ENCODE measurements at places on chromosomes 5 and 9. TPM values are rescaled to one million over a fixed set of nuclear protein-coding genes. Genes with fewer than 3 reads are reported as not detected.

GRCh38 chr5:98791898-98792580, 18.6 kb downstream of the RGMB start:
- peaks cover 37% of the 10 kb centered on the region for H3K36me3 ChIP-seq
- DNase-seq = no peak
- H3K27me3 ChIP-seq = no peaks in the 10 kb centered on the region
- peaks cover 11% of the 10 kb centered on the region for H3K4me1 ChIP-seq

- H3K27ac ChIP-seq = peak overlapping the region; percentile 94
- H3K4me1 ChIP-seq = peaks cover 18% of the 10 kb centered on the region
- H3K4me3 ChIP-seq = peak overlapping the region; percentile 97
- peaks cover 61% of the 10 kb centered on the region for H3K36me3 ChIP-seq
- H3K27me3 ChIP-seq = no peaks in the 10 kb centered on the region
Measured at GRCh38 chr5:58455480-58455879, 4.4 kb downstream of the PLK2 start.

DNA sequence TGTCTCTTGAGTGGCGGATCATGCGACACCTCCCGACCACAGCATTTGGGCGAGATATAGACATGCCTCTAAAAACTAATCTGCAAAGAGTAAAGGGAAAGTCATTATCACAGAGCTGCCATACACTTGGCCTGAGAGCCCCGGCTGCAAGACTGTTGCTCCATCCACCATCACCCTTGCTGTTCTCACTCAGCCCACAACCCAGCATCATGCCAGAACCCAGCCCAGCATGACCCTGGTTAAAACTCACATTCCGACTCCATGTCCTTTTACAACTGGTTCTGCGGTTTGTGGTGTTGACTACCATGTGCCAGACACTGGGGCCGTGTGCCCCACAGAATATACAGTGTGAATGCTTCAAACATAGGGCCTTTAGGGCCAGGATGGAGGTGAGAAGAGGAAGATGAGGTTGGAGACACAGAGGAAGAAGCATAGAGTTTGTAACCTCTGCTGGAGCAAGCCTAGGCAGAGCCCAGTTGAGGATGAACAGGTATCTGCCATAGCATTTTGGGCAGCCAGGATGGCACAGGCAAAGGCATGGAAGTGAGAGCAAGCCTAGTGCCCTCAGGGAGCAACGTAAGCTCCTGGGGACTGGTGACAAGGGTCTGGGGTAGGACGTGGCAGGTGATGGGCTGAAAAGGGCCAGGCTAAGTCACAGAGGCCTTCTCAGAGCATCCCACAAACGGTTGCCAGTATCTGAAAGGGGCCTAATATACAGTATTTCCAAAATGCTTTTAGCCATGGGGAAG, 37.5 kb upstream of the SMU1 start:
- peaks cover 8% of the 10 kb centered on the region for H3K4me1 ChIP-seq
- no peak overlapping the region for H3K4me3 ChIP-seq
- H3K36me3 ChIP-seq = peaks cover 11% of the 10 kb centered on the region
- no peaks in the 10 kb centered on the region for H3K27me3 ChIP-seq
- no peak overlapping the region for H3K27ac ChIP-seq

Gene PCDHA1
- not detected for total RNA-seq

GRCh38 chr9:90726215-90726614, 75.4 kb upstream of the SYK start:
- H3K4me3 ChIP-seq = no peak overlapping the region
- H3K27me3 ChIP-seq = no peaks in the 10 kb centered on the region
- no peak for DNase-seq
- no peak overlapping the region for H3K27ac ChIP-seq

DNA sequence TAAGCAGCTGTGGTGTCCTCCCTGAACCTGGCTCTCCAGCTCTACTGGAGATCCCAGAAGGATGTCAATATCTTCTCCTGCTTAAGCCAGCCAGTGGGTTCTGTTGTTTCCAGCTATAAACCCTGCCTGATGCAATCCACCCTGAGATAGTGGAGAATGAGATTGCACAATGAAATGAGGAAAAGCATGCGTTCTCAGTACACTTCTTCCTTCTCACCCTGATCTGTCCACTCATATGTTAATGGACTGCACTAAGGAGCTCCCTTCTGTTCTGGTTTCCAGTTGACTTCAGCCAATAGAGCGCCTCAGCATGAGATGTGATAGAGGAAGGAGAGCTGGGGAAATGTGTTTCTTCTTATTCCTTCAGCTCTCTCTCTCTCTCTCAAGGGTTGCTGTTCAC, 40.0 kb upstream of the CDH6 start:
- H3K27ac ChIP-seq = no peak overlapping the region
- no peak overlapping the region for H3K4me3 ChIP-seq

Data from astrocyte (in vitro differentiated cells and primary cell).